ENCODE measurements at places on chromosomes 3 and 15.

GRCh38 chr3:182683858-182684257 lies 109.4 kb upstream of the ATP11B start:
- DNase-seq = no peak

GRCh38 chr3:176650478-176650877 lies 546.8 kb downstream of the TBL1XR1 start:
- peak; percentile 48 for DNase-seq

DNA sequence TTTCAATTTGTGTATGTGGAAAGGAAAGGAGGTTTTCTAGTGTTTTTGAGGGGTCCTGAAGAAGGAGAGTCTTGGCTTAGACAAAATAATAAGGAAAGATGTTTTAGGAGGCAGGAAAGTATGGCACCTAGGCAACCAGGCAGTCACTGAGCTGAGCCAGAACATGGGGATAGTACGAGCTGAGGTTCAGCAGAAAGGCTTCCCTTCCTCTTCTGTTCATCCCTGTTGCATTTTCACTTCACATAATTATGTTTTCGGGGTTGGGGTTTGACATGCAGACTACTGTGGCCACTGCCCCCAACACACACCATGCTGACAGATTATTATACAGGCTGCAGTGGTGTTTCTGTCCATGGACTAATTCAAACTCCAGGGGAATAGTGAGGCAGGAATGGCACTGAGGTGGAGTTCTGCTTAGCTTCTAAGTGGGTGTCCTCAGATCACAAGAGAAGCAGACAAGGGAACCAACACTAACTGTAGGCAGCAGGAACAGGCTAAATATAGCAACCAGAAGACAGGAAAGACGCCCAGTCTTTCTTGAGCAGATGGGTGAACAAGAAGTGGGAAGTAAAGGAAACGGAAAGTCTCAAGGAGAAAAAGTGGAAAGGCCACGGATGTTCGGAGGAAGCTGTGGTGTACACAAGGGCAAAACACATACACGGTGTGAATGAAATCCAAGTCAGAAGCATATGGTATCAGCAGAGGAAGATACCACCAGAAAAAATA lies 305.8 kb downstream of the PLCL2 start:
- no peak for DNase-seq

DNA sequence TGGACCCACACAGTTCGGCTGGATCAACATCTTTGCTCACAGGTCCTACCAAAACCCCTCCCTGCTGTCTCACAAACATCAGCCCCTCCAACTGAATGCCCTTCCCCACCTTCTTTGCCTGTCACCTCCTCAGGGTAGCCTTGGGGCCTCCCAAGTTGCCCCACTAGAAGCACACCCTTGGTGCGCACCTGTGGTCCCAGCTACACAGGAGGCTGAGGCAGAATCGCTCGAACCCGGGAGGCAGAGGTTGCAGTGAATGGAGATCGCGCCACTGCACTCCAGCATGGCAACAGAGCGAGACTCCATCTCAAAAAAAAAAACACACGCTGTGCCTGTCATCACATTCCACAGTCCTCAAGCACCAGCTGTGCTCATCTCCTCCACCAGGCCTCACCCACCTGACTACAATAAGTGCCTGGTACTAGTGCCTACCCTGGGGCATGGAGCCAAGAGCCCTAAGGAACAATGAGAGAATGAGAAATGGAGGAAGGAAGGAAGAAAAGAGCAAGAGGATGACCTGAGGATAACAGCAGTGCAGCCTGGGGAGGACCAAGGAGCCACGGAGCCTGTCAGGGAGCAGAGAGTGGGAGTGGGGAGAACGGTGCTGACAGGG lies 26.0 kb downstream of the RPN1 start:
- no peak for DNase-seq

- DNase-seq = no peak
Measured at GRCh38 chr15:99657996-99658395, 75.2 kb downstream of the LYSMD4 start.

DNA sequence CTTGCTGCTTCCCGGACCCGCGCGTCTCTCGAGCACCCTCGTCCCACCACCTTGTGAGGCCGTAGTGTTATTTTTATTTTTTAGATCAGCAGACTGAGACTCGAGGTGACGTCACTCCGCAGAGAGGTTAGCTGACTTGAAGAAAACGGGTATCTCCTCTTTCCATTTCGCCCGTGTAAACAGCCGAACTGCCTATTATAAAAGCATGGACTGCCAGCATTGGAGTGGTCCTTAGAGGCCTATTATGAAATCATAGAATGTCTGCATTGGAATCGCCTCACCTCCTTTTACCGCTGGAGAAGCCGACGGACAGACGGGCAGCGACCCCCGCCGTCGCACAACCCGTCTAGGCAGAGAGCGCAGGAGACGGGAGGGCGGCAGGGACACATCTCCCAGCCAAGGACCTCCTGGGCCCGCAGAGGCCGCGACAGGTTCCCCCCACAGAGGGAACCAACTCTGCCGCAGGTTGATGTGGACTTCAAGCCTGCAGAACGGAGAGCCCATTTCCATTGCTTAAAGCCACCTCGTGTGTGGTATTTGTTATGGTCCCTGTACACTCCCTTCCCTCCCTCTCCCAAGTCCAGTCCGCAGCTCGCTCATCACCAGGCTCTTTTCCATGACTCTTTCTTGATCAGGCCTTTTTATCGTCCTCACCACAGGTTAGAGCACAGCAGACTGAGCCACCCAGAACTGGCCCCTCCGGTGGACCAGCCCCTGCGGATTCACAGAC lies 540 bp upstream of the PPP1R2 start:
- no peak for DNase-seq

DNA sequence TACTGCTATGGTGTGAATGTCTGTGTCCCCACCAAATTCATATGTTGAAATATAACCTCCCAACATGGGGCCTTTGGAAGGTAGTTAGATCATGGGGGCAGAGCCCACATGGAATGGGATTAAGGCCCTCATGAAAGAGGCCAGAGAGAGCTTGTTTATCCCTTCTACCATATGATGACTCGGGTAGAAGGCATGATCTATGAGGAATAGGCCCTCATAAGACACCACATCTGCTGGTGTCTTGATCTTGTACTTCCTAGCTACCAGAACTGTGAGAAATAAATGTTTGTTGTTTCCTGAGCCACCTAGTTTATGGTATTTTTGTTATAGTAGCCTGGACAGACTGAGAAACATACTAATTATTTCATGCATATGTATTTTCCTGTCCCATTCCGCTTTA lies 51.9 kb downstream of the WWTR1 start:
- peak; percentile 84 for DNase-seq

DNA sequence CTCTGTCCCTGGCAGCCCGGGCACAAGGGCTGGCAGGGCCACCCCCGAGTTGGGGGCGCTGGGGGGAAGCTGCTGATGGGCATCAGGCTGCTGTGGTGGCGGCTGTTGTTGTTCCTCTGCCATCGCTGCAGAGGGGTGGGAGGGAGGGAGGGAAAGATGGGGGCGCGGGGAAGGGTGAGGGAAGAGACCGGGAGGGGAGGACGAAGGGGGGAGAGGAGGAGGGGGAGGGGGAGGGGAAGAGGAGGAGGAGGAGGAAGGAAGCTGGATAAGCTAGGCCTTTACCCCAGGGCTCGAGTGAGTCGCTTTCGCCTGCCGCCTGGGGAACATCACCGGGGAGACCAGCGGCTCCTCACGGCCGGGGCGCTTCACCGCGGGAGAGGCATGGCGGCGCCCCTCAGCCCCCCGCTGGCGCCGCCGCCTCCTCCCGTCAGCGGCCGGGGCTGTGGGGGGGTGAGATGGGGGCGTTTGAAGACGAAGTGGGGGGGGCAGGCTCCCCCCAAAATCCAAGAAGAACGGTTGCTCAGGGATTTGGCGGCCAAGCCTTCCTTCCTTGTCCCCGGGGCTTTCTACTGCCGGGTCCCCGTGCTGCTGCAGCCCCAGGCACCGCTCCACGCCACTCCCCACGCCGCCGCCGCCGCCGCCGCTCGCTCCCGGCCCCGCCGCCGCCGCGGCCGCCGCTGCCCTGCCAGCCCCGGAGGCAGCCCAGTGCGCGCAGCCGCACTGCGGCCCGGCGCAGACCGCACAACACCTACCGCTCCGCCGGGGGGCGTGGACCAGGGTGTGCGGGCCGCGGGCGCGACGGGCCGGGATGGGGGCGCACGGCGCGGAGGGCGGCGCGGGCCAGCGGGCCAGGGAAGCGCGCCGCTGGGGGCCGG lies at the start of gene RFX7:
RFX7 (minus strand) TSS at position 717 of the 875 bp plus-strand sequence; CDS start at position 123, 594 bp downstream.
- peak; percentile 77 for DNase-seq

DNA sequence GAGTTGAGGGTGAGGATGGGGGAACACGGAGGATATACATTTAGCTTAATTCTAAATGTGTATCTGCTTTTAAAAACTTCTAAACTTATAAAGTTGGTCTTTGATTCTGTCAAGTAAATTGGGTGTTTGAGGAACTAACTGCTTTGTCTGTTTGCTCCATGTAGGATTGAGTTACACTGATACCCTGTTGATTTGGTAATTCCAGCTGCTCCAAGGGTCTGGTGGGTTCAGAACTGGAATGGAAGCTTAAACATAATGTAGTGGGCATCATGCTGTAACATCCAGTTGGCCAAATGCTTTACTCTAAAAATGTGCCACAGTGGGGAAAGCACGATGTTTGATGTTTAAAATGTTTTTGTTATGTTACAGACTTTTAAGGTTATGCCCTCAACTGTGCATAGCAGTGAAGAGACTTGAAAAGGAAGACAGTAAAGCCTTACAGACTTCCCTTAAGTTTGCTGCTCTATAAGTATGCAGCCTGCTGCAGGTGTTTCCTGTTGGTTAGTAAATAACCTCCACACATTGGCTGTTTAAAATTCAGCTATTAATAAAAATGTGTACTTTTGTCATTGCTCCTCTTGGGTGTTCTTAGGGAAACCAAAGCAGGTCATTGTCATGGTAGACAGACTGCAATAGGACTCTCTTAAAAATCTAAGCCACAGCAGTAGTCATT lies 5.9 kb upstream of the EDEM1 start:
- no peak for DNase-seq
